ENCODE measurements at places on chromosomes 6 and 20.
A peak's percentile ranks its signal among the peaks of the same experiment; 100 is the strongest.

- DNase-seq: no peak
Measured at GRCh38 chr20:59823030-59823423, 110.4 kb downstream of the SYCP2 start.

DNA sequence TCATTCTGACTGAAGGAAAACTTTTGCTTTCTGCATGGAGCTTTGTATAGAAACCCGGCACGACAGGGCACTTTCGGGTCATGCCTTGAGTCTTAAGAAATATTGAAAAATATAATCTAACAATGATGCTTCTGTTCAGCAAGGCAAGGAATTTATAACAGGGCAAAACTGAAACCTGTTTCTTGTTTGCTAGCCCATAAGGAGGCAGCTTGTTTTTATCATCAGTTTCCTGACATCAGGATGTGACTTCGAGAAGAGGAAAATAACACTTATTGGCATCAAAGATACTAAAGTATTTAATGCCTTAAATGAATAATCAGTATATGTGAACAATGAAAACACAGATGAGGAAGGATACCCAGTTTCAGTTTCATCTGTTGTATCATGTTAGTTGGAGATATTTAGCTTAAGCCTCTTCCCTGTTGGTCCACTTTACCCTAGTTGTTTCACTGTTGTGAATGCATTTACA, 146.5 kb downstream of the CDKAL1 start:
- no peak for DNase-seq

DNA sequence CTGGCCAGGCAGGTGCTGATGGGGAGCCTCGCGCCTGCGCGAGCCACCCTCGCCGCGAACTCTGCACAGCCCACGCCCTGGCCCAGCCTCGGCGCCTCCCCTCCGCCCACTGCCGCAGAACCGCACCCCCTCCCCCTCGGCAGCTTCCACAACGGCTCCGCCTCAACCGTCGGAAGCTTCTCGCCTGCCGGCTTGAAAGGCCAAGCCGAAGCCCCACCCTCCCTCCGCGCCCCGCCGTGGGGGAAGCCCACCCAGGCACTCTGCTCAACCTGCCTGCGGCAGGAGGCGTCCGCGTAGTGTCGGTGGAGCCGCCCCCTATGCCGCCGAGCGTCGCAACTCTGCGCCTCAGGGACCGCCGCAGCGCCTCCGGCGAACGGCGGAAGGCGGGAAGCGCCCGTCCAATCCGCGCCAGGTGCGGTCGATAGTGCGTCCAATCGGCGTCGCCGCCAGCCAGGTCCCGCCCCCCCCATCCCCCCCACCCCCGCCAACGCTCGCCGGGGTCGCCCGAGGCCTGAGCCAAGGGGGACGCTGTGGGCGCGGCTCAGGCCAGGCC, at the start of gene SYCP2:
TSS of gene SYCP2 (minus strand) at position 342 of the 553 bp plus-strand sequence. CDS start 11,224 bp downstream, outside the sequence.
- DNase-seq: no peak

- peak; percentile 19 for DNase-seq
Measured at GRCh38 chr20:56628873-56629463, at the start of gene TFAP2C. TFAP2C (plus strand) TSS chr20:56629306; CDS start chr20:56629545, 239 bp downstream.

DNA sequence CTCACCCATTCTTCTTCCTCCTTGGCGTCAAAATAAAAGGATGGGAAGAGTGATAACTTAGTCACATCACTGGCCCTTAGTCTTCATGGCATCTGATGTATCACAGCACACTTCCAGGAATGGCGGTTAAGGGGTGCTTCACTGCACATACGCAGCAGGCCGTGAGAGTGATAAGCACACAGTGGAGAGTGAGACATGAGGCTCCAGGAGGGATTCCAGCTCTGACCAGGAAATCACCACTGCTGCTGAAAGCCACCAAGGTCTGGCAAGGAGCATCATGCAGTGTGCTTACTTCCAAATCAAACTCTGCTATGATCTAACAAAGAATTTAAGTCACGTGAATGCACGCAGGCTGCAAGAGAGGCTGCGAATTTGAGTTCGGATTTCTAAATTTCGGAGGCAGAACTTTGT, 62.4 kb downstream of the ARID1B start:
- no peak for DNase-seq

GRCh38 chr6:90127595-90127994, 169.0 kb downstream of the BACH2 start:
- no peak for DNase-seq

GRCh38 chr6:25263657-25264056, 15.5 kb upstream of the CARMIL1 start:
- DNase-seq: no peak

DNA sequence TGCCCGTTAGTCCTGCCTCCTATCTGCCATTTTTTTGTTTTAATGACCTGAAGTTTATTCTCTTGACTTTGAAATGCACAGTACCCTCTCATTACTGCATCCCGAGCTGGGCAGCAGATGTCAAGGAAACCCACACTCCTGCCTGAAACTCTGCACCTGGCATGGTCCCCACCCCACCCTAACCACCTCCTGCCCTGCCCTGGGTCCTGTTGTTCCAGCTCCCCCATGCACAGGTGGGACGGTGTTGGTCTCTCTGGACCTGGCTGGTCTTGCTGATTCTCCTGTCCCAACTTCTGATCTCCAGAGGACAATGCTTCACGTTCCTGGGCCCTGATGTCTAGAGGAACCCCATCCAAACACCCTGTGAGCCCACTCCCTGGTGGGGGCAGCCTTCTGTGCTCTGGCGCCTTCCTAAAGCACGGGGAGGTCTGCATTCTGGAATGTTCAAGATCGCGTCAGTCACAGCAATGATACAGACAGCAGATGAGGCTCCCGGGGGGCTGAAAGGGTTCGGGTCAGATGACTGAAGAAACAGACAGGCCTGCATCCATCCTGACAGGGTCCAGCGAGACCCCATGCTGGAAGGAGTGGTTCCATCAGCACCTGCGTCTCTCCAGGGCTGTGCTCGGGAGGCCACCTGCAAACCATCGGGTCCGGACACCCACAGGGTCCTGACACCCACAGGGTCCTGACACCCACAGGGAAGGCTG, 73.6 kb downstream of the ERMARD start:
- DNase-seq: no peak

- no peak for DNase-seq
Measured at GRCh38 chr20:45111799-45112471, 3.0 kb downstream of the WFDC5 start.

DNA sequence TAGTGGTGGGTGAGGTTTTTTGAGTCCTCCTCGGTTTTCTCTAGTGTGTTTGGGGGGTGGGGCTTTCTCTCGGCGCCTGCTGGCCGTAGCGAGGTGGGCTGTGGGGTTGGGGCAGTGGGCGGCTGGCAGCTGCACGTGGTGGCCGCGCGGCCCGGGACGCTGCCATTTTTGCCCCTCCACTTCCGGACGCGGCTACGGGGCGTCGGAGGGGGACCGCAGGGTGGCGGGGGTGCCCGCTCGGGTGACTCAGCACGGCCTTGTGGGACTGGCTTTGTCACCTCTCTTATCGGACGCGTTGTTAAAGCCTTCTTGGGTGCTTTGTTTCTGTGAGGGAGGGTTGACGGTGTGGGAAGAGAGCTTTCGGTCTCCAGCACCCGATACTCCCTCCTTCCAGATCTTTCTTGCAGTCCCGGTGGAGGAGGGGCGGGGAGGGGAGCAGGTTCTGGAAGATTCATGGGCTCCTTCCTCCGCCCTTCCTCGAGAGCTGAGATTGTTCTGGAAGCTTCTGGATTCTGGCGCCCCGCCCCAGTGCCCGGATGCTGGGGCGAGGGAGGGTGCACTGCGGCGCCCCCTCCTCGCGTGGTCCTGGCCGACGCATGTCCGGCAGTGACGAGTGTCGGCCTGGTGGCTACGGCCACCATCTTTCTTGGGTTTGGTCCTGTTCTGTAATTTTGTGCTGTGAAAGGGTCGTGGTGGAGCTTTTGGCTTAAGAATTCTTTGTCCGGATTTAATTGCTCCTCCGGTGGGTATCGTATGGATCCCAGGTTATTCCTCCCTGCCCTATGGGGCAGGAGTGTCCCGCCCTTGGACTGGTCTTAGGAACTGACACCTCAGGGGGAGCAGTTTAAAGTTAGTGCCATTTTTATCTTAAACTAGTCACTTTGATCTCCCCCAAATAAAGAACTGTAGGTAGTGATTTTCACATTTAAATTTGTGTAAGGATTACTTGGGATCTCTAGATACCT, 719 bp downstream of the HSP90AB1 start:
- DNase-seq: no peak

- DNase-seq: no peak
Measured at GRCh38 chr20:10658051-10658823, 15.6 kb downstream of the JAG1 start.

GRCh38 chr20:6707321-6707831, 60.1 kb upstream of the BMP2 start:
- no peak for DNase-seq

DNA sequence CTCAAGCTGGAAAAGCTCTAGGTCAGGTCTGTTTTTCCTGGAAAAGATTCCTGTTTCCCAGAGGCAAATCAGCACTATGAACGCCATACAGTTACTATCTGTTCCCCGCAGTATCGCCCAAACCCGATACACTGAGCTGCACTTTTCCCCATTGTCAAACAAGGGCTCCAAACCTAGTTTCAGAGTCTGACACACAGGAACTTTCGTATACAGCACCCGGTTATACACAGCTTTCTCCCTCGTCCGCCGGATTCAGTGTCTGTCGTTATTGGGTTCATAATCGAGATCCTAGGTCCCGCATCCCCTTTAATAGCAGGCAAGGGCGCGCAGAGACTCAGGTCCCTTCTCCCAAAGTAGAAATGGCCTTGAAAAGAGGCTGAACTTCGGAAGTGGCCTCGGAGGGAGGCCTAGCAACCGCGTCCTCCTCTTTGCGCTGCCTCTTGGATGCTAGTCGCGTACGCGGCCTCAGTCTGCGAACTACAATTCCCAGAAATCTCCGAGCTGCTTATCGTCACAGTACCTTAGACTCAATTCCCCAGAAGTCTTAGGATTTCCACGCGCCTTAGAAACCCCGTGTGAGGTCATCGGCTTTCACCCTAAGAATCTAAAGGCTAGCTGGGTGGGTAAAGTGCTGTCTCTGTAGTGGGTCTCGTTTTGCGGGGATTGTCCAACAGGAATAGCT, 34.2 kb downstream of the ZNF391 start:
- no peak for DNase-seq

GRCh38 chr6:160115421-160115820, 6.2 kb upstream of the SLC22A1 start:
- DNase-seq: no peak

GRCh38 chr20:55415567-55416142, 589.7 kb downstream of the CBLN4 start:
- no peak for DNase-seq

DNA sequence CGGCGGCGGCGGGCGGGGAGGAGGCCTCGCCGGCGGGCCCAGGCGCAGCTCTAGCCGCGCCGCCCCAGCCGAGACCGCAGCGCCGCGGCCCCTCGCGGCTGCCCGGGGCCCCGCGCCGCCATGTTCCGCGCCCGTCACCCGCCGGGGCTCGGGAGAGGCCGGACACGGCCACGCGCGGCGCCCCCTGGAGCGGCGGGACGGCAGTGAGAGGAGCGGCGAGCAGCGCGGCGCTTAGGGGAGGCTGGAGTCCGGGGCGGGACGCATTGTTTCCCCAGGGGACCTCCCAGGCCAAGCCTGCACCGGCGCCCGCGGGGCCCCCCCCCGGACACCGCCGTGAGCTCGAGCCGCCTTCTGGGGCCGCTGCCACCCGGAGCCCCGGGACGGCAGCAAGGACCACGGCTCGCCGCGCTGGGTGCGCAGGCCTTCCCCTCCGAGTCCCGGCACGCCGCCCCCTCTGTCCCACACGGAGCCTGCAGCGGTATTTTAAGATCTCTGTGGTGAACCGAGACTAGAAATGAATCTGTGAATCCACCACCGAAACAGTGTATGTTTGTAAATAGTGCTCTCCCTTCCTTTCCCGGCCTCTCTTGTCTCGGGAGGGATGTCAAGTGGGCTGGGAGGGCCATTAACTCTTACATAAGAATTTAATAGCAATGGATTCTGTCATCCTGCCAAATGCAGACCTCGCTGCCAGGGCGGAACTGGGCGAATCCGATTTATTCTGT, 424 bp upstream of the KIF13A start:
- peak; percentile 66 for DNase-seq

- DNase-seq: no peak
Measured at GRCh38 chr6:113489952-113490746, 367.0 kb upstream of the MARCKS start.

GRCh38 chr6:28683945-28684538, 158.4 kb downstream of the GPX5 start:
- no peak for DNase-seq

- DNase-seq: no peak
Measured at GRCh38 chr6:13299403-13299821, 28.9 kb downstream of the TBC1D7 start.

DNA sequence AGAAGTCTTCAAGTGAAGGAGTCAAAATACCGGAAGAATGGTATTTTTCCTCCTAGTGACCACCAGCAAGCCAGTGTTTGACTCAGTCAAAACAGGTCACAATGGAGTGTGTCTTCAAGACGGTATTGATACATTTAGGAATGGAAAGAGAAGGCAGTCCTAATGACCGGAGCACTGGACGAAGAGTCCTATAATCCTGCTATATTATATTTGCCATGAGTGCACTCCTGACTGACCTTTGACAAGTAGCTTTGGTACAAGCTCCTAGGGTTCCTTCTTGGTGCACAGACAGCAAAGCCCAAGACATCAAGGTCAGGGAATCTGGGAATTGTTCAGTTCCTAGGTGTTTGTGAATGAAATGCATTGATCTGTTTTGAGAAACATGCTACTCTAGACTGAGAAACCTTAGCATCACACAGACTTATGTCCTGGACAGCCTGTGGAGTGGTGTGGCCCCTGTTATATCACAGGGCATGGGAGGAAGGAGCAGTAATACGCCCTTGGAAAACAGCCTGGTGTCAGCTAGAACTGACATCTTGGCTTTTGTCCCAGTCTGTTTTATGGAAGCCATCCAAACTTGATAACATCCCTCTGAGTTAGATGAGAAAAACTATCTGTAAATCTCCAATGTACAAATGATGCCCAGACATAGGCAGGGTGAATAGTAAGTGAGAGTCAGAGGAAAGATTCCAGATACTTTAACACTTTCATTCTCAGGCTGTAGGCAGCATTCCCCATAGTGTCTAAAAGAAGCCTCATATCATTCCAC, 18.5 kb downstream of the NOX3 start:
- no peak for DNase-seq

DNA sequence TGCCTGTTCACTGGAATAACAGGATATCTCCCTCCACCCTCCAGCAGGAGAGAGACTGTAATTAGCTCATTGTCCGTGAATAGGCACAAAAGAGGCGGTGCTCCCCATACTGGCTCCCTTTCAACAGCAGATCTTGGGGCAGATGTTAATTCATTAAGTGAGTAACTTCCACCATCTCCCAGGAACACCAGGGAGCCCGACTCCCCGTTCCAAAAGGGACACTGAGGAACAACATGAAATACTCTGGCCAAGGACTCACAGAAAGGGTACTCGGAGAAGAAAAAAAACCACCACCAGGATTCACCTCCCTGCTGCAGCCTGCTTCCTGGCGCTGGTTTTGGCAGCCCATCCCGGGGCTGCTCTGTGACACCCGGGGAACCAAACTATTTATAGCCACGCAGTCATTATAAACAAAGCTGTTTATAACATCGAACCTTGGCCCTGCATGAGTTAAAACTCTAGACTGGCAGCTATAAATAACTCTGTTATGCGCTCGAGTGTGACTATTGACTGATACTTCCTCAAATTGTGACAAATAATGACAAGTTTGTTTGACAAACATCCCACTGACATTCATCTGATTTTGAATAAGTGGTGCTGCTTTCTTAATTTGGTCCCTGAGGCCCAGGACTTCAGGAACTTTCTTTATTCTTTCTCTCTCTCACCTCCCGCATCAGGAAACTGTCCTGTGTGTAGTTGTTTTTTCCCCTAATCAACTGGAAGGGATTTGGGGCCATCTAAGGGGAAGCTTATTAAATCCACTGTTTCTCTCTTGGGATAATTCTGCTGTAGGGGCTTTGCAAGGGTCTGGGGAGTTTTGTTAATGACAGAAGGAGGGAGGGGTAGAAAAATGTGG, 521.6 kb downstream of the CD83 start:
- DNase-seq: no peak

- no peak for DNase-seq
Measured at GRCh38 chr20:40535816-40536215, 153.2 kb downstream of the MAFB start.
